Activated naive CD4-positive, alpha-beta T cell treated with anti-CD3 and anti-CD28 coated beads, Interleukin-2, amount 50 U/mL, for 72 hours (primary cell): ENCODE measurements at places on chromosomes 1 and 21. TPM values are rescaled to one million over a fixed set of nuclear protein-coding genes. Genes with fewer than 3 reads are reported as not detected.

GRCh38 chr1:18386591-18386990 lies 94.1 kb upstream of the KLHDC7A start:
- DNase-seq = no peak

GRCh38 chr1:167474191-167474641 lies 44.1 kb downstream of the CD247 start:
- DNase-seq = no peak

DNA sequence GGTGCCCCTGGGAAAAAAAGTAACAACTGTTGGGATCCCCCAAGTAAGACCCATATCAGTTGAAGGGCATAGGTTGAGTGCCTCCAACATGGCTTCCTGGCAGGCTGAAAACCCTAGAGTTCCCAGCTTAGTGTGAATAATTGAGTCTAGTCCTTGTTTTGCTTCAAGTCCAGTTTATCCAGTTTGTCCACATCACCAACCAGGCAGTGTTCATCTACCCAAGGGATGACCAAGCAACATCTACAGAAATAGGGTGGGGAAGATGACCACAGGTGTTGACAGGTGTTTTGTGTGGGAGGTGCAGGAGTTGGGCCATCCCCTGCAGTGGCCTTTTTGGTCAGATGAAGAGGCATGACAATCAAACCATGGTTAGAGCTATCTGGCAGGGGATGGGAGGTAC lies 54.3 kb upstream of the ERO1B start:
- no peak for DNase-seq

DNA sequence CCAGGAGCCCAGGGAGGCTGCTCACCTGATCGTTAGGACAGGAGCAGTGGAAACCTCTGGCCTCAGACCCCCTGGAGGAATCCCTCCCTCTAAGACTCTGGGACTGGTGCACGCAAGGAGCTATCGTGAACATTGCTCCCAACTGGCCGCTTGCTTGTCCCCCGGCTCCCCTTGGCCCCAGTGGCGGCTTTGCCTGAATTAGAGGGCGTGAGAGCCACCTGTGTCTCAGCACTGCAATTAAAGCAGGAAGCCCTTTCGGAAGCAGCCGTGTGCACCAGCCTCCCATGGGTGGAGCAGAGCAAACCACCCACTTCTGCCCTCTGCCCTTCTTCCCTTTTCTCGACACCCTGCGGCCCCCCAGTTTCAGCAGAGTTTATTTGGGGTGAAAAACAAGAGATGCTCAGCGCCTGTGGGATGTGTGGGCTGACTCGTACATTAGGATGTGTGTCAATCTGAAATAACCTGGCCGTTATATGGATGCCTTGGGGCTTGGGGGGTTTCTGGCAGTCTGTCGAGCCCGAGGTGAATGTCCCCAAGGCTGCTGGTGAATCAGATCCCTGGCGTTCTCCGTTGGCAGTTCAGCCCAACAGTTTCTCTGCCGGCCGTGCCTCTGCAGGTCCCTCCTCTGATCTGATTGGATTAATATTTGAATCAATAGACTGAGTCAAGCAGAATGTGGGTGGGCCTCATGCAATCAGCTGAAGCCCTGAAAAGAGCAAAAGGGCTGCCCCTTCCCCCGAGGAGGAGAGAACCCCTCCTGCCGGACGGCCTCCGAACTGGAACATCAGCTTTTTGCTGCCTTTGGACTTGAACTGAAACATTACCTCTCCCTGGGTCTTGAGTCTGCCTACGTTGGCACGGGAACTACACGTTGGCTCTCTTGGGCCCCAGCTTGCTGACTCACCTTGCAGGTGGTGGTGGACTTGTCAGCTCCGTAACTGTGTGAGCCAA lies 7.3 kb upstream of the UMODL1 start:
- DNase-seq = peak; percentile 51

DNA sequence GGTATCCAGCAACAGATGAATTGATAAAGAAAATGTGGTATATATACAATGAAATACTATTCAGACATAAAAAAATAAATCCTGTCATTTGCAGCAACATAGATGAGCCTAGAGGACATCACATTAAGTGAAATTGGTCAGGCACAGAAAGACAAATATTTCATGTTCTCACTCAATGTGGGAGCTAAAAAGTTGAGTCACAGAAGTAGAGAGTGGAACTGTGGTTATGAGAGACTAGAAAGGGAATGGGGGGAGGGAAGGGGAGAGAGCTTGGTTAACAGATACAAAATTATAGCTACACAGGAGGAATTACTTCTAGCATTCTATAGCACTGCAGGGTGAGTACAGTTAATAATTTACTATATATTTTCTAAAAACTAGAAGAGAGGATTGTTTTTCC lies 37.1 kb upstream of the SERPINC1 start:
- no peak for DNase-seq

GRCh38 chr1:203130358-203130985 lies 2.9 kb downstream of the ADORA1 start:
- peak; percentile 35 for DNase-seq

DNA sequence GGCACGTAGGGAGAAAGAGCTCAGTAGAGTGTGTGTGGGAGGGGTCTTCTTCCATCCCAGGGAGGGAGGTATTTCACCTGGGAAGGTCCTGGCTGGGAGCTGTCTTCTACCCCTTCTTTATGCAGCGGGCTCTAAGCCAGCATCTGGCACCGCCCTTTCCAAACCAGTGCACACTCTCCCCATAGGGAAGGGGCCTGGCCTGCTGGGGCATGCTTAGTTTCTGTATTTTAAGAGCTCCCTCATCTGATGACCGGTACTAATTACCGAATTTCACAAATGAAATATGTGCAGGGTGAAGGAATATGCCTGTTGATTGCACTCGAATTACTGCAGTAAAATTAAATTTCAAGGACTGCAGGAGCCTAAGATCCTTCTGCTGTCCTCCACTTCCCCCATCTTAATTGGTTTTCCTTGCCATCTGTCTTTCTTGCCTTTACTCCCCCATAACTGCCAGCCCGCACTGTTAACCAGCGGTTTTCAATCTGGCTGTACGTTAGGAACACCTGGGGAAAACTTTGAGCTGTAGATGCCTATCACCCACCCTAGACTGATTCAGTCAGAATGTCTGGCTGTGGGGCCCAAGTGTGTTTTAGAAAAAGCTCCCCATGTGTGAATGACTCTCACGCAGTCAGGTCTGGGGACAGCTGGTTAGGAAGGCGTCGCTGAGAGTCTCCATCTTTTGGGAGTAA lies 20.1 kb downstream of the GALNT2 start:
- no peak for DNase-seq

- DNase-seq = no peak
Observed at GRCh38 chr21:15804247-15805005, 74.6 kb downstream of the USP25 start.

NUP210L gene
- total RNA-seq = 0.11 TPM

DNA sequence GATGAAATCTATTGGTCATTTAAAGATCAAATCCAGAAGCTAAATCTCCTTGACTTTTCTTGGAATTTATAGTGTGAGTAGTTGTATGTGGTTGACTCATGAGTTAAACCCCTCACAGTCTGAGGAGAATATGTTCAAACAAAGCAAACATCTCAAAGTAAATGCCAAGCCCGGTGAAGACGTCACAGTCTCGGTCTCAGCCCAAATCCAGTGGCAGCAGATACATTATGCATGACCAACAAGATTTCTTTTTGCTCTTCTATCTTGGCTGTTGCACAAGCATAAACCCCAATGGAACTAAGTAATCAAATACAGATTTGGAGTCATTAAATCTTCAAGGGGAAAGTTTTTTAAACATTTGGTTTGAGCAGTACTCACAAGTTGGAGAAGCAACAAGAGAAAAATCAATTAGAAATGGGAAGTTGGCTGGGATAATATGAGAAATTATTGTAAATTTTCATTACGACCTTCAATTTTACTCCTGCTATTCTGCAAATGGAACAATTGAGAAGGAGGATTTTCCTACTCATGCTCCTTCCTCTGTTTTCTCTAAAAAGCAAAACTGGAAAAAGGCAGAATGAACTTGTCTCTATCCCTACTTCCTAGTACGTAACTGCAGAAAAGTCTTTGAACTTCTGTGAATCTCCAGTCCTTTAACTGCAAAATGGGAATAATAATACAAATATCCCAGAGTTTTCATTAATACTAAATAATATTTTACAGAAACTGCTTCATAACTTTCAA lies 575.8 kb downstream of the NUF2 start:
- DNase-seq = no peak

GRCh38 chr1:57279909-57280666 lies 143.8 kb downstream of the DAB1 start:
- DNase-seq = no peak

DNA sequence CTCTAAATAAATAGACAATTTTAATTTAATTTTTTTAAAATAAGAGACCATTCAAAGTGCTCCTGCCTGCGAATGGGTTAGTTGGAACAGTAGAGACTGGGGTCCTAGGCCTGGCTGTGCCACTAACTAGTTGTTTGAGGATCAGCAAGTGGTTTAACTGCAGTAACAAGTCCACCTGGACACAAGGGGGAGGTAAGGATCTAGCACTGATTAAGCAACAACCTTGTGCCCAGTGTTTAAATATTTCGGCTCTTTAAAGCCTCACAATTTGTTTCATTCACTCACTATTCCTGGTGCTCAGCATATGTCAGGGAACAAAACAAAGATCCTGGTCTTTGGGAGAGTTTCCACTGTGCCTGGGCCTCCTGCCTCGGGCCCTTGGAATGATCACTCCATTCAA lies 1.6 kb upstream of the AGT start:
- DNase-seq = no peak
